Muscle of arm (tissue), 14 donors: ENCODE measurements at places on chromosomes 4 and X. TPM values are rescaled to one million over a fixed set of nuclear protein-coding genes. Genes with fewer than 3 reads are reported as not detected.

- DNase-seq = no peak
Observed at GRCh38 chrX:136261321-136261720, 10.1 kb upstream of the MAP7D3 start.

The FAM156A gene
- 55.5 TPM for polyA plus RNA-seq

- DNase-seq = peak; percentile 15
Observed at GRCh38 chr4:81166458-81167160, 48.4 kb downstream of the PRKG2 start.

DNA sequence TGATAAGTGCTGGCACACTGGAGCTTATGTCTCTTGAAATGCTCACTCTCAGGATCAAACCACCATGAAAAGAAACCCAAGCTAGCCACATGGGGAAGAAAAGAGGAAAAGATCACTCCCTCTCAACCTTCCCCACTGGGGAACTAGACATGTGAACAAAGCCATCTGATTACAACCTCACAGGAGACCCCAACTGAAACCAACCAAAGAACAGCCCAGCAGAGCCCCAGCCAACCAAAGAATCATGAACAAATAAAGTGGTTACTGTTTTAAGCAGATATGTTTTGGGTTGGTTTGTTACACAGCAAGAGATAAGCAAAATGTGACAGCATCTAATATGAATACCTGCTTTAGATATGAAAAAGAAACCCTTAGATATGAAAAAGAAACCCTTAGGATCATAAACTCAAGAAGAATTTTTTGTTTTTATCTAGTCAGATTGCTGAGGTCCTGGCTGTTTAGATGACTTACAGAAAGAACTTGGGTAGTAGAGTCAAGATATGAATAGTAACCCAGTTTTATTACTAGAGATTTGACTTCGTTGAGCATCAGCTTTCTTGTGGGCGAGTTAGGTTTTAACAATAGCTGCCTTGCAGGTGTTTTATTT lies 23.7 kb upstream of the TLR7 start:
- no peak for DNase-seq

- DNase-seq = no peak
Observed at GRCh38 chrX:2841537-2841936, 12.8 kb downstream of the GYG2 start.

The HSFX3 gene
- 1.5 TPM for polyA plus RNA-seq

DNA sequence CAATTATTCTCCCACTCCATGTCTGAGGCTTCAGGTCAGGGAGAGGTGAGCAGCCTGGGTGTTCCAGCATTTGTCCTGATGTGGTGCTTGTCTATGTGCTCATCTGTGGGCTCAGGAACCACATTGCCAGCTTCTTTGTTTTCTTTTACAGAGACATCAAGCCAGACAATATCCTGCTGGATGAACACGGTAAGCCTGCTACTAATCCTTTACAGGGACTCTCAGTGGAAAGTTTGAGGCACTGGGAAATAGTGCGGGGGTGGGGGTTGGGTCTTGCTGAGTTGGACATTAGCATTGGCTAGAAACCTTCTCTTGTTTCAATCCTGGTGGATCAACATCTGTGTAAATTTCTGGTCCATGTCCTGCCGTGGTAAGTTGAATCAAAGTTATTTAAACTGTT lies 310.3 kb downstream of the EVC2 start:
- peak; percentile 6 for DNase-seq

DNA sequence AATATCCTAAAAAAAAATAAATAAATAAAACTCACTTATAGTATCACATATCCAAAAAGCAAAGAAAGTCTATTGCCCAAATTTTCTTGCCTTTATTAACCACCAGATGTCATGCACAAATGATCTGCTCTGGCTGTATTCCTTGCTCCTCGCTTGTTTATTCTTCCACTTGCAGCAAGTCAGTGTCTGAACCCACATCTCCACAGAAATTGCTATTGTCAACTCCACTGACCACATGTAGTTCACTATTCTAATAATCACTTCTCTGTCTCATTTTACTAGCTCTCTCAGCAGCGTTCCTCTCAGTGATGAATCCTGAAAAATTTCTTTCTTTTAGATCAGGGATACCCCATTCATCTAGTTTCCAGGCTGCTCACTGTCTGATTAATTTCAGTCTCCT lies 29.3 kb upstream of the CXXC4 start:
- DNase-seq = no peak

The TEX11 gene
- not detected for polyA plus RNA-seq

DNA sequence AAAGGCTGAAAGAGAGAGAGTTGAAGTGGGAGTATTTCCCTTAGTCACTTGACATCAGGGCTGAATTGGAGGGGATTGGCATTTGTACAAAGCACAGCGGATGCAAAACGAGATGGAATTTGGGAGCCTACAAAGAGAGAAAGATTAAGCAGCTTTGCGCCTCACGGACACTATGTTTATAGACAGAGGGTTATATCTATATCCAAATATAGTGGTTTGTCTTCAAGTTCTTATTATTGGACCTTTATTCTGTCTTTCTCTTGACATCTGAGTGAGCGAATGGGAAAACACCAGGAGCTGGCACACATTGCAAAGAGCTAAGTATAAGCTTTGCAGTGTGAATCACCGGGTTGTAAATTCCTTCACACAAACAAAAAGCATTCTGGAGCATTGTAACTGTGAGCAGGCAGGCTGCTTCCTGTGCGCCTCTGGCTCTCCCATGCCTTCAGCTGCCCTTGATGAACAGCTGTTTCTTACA lies 500.2 kb downstream of the STIM2 start:
- peak; percentile 57 for DNase-seq

GRCh38 chr4:86450861-86451260 lies 91.0 kb upstream of the MAPK10 start:
- DNase-seq = no peak

DNA sequence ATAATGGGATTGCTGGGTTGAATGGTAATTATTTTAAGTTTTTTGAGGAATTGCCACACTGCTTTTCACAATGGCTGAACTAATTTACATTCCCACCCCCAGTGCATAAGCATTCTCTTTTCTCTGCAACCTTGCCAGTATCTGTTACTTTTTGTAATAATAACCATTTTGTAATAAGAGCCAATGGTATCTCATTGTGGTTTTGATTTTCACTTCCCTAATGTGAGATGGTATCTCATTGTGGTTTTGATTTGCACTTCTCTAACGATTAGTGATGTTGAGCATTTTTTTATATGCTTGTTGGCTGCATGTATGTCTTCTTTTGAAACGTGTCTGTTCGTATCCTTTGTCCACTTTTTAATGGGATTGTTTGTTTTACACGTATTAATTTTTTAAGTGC lies 213.1 kb upstream of the HDX start:
- DNase-seq = no peak

DNA sequence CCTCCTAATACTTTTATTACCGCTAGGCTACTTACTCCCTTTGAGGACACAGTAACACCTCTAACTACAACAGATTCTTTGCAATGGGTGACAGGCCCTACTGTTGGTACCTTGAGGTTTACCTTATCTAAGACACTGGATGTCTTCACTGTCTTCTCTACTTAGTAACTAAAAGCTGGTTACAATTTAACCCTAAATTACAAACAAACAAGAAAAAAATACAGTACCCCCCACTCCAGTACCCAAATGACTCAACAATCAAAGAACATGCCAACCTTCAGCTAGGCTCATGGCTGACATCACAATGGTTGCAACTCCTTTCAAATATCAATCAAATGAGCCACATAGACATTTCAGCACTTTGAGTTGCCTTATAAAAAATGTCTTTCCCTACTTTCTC lies 198.0 kb downstream of the GUCY2F start:
- DNase-seq = no peak

- no peak for DNase-seq
Observed at GRCh38 chr4:25103418-25103817, 56.8 kb downstream of the SEPSECS start.

The DRP2 gene
- 5.5 TPM for polyA plus RNA-seq

The SPATA4 gene
- 0.93 TPM for polyA plus RNA-seq

GRCh38 chrX:24125028-24125612 lies 24.4 kb upstream of the ZFX start:
- DNase-seq = no peak

- DNase-seq = peak; percentile 81
Observed at GRCh38 chr4:7156761-7157488, 35.4 kb upstream of the SORCS2 start.

The MAPK10 gene
- 1.6 TPM for polyA plus RNA-seq

- DNase-seq = no peak
Observed at GRCh38 chrX:19874391-19875049, 12.9 kb downstream of the SH3KBP1 start.

GRCh38 chr4:136112116-136112515 lies 1420.2 kb downstream of the PCDH18 start:
- DNase-seq = peak; percentile 35

- DNase-seq = no peak
Observed at GRCh38 chrX:25976683-25977310, 161.3 kb upstream of the MAGEB18 start.

- no peak for DNase-seq
Observed at GRCh38 chr4:94798808-94799207, 41.1 kb downstream of the BMPR1B start.

DNA sequence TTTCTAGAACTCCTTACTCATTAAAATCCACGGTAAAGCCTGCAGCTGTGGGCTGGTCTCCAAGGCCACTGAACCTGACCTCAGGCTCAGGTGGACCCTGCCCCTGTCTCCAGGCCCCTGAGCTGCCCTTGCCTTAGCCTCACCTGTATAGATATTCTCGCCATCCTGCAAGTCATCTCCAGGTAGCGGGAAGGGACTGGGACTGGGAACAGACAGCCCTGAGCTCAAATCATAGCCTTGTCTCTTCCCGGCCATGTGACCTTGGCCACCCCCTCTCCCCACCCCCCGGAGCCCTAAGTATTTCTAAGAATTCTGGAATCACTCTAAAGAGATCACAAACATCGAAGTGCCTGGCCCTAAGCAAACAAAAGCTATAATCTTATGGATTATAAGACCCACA lies 17.7 kb downstream of the ABLIM2 start:
- no peak for DNase-seq

DNA sequence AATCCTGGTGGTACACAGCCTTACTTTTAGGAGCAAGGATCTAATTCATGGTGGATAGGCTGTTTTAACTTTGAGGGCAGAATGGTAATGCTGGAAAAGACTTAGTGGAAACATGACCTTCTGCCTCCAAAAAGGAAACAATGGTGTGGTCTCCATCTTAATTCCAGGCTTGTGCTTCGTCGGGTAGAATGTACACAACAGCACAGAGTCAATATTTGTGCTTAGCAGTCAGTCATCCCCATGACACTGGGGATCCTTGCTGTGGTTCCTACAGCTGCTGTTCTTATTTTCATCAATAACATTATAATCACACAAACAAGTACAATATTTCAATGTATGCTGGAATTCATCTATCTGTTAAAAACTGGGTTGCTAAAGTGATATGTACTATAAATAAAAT lies 104.4 kb downstream of the HHIP start:
- no peak for DNase-seq

DNA sequence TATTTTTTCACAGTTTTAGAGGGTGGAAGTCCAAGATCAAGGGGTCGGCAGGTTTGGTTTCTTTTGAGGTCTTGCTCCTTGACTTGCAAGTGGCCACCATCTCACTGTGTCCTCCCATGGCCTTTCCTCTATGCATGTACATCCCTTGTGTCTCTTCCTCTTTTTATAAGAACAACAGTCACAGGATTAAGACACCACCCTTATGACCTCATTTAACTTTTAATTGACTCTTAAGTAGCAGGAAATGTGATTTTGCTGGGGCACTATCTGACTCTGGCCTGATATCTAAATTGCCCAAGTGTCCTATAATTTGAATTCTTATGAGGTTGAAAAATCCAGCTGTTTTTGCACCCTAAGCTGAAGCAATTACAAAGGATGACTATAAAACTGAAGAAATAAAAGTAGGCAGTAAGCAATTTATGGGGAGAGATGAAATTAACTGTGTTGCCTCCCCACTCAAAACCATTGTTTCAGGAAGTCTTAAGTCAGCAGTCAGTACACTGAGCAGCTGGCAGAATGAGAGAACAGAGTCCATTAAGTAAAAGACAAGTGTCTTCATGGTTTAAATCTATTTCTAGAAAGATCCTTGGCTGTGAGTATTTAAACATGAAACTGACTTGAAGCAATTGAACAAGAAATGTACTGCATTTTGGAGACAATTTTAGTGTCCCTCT lies 601.3 kb downstream of the SPRY1 start:
- DNase-seq = no peak

- no peak for DNase-seq
Observed at GRCh38 chr4:124265701-124266100, 446.8 kb downstream of the ANKRD50 start.

DNA sequence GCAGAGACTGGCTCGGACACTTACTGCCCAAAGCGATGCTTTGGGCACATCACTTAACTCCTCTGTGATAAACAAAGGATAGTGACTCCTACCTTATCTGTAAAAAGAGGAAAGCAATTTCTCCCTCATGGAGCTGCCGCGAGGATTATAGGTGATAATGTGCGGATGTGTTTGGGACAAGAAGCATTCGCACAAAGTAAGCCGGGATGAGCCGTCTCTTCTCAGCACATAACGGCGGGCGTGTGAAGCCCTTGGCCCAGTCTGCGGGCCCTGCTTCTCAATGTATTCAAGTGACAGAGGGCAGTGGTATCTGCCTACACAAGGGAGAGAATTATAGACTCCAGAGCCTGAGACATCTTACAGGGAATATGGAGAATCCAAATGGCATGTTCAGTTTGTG lies 550.3 kb upstream of the CPEB2 start:
- no peak for DNase-seq

The P2RY10 gene
- 1.7 TPM for polyA plus RNA-seq

DNA sequence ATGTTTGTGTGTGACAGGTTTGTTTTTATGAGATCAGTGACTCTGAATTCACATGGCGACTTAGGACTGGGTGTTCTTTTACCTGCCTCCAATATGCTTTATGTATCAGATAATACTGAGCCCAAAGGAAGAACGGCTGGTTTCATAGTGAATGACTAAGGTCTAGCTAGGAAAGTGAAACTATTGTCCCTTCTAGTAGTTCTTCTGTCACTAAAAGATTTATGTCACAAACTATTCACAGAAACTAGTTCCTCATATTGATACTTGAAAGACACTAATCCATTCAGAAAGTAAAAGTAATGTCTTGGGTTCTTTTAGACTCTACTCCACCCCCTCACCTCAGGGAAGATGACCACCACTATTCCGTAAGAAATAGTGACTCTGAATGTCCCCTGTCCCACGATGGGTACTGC lies 81.7 kb downstream of the EGF start:
- no peak for DNase-seq

DNA sequence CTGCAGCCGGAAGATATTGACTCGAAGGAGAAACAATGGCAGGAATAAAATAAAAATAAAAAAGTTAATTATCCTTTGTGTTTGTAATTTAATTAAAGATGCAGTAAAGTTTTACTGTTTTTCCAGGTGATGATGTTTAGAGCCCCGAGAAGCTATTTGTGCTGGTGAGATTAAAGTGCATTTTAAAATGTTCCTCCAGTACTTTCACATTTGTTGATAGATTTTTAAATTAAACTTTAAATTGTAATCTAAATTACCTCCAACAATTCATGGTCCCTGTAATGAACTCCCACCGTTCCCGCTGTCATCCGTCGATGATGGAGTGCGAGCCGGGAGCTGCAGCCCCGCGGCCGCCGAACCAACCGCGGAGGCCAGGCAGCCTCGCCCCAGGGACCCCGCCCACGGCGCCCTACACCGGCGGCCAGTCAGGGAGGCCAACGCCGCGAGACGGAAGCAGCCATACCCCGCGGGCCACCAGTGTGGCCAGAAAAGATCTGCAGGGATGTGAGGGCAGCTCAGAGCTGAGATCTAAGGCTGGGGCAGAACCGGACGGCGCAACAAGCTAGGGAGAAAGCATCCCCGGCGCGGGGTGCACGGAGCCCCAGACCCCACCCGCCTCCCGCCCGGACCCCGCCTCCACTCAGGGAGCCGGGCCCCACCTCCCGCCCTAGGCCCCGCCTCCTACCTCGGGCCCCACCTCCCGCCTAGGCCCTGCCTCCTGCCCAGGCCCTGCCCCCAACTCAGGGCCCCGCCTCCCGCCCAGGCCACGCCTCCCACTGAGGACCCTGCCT lies 104.0 kb downstream of the FAM53A start:
- peak; percentile 41 for DNase-seq

The RAB41 gene
- not detected for polyA plus RNA-seq
